Activated naive CD8-positive, alpha-beta T cell treated with anti-CD3 and anti-CD28 coated beads, Interleukin-2, amount 10 ng/mL, durations not matched to agents 7 days and 5 days (primary cell): ENCODE measurements at places on chromosomes 5 and 9. TPM values are rescaled to one million over a fixed set of nuclear protein-coding genes. Genes with fewer than 3 reads are reported as not detected.

- H3K4me1 ChIP-seq = peaks cover 20% of the 10 kb centered on the region
- H3K4me3 ChIP-seq = no peak overlapping the region
- H3K27ac ChIP-seq = no peak overlapping the region
- no peak for DNase-seq
- peaks cover 33% of the 10 kb centered on the region for H3K36me3 ChIP-seq
Measured at GRCh38 chr5:139282197-139282557, 11.4 kb upstream of the MATR3 start.

DNA sequence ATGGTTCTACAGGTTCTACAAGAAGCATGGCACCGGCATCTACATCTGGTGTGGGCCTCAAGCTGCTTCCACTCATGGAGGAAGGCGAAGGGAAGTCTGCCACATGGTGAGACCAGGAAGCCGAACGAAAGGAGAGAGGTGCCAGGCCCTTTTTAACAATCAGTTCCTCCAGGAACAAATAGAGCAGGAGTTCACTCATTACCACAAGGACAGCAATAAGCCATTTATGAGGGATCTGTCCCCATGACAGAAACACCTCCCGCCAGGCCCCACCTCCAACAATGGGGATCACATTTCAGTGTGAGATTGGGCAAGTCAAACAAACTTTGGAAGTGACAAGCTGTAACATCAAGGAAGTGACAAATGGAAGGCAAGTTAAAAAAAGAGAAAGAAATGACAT, 95.5 kb upstream of the PTPN3 start:
- no peaks in the 10 kb centered on the region for H3K4me1 ChIP-seq
- no peaks in the 10 kb centered on the region for H3K36me3 ChIP-seq
- no peak overlapping the region for H3K27ac ChIP-seq
- H3K27me3 ChIP-seq = peaks cover 2% of the 10 kb centered on the region
- DNase-seq = no peak

KCNIP1 gene
- not detected for total RNA-seq

GRCh38 chr9:13513716-13514444, 234.4 kb upstream of the MPDZ start:
- no peak overlapping the region for H3K4me3 ChIP-seq
- no peaks in the 10 kb centered on the region for H3K4me1 ChIP-seq
- H3K36me3 ChIP-seq = no peaks in the 10 kb centered on the region
- no peak for DNase-seq

ARL10 gene
- total RNA-seq = 12.5 TPM

IFNA13 gene
- not detected for total RNA-seq

- H3K27me3 ChIP-seq = peaks cover 12% of the 10 kb centered on the region
- H3K27ac ChIP-seq = no peak overlapping the region
- DNase-seq = no peak
- no peaks in the 10 kb centered on the region for H3K36me3 ChIP-seq
- peaks cover 6% of the 10 kb centered on the region for H3K4me1 ChIP-seq
- no peak overlapping the region for H3K4me3 ChIP-seq
Measured at GRCh38 chr9:68585034-68585761, 44.5 kb upstream of the TMEM252 start.

SH3GL2 gene
- not detected for total RNA-seq

- no peak overlapping the region for H3K27ac ChIP-seq
- no peaks in the 10 kb centered on the region for H3K36me3 ChIP-seq
Measured at GRCh38 chr9:11374926-11375325, 762.1 kb upstream of the PTPRD start.

FCN2 gene
- total RNA-seq = not detected

DNA sequence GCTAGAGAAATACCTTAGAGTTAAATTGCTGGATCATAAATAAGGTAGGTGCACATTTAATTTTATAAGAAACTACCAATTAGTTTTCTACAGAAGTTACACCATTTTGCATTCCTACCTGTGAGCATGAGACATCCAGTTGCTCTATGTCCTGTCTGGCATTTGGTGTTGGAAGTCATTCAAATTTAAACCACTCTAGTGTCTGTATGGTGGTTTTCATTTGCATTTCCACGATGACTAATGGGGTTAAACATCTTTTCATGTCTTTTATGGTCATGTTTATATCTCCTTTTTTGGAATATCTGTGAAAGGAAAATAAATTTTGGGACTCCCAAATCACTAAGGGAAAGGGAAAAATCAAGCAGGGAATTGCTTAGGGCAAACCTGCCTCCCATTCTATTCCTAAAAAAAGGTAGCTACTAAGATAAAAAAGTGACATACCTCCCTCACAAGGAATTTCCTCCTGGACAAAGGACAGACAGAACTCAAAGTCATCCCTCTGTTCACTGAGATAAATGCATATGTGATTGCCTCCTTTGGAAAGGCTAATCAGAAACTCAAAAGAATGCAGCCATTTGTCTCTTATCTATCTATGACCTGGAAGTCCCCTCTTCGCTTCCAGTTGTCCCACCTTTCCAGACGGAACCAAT, 31.6 kb upstream of the ADCY2 start:
- H3K4me1 ChIP-seq = no peaks in the 10 kb centered on the region
- no peak overlapping the region for H3K27ac ChIP-seq
- H3K27me3 ChIP-seq = no peaks in the 10 kb centered on the region

PLAC8L1 gene
- 1.0 TPM for total RNA-seq

GRCh38 chr5:143218517-143219170, 184.8 kb downstream of the NR3C1 start:
- peak overlapping the region; percentile 23 for H3K27ac ChIP-seq
- H3K4me3 ChIP-seq = no peak overlapping the region
- peaks cover 30% of the 10 kb centered on the region for H3K4me1 ChIP-seq
- H3K36me3 ChIP-seq = peaks cover 27% of the 10 kb centered on the region
- H3K27me3 ChIP-seq = no peaks in the 10 kb centered on the region

GFM2 gene
- total RNA-seq = 24.0 TPM

- H3K36me3 ChIP-seq = no peaks in the 10 kb centered on the region
- H3K27ac ChIP-seq = no peak overlapping the region
- no peak for DNase-seq
- no peaks in the 10 kb centered on the region for H3K4me1 ChIP-seq
- H3K27me3 ChIP-seq = no peaks in the 10 kb centered on the region
Measured at GRCh38 chr5:174834081-174834480, 109.7 kb downstream of the MSX2 start.

DNA sequence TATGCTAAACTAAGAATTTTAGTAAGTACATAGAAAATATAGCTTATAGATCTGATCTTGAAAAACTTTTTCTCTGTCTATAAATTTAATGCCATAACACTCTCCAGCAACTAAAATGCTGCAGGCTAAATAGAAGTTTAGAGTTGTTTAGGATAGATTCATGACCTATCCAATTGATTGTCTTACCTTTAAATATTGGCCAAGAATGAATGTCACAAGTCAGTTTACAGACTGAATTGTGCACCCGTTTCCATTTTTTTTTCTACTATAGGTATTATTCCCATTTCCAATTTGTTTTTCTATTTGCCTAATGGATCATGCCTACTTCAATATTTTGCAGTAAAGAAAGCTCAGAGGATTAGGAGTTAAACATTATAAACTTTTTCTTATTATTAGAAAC, 129.5 kb downstream of the MLLT3 start:
- peaks cover 38% of the 10 kb centered on the region for H3K4me1 ChIP-seq
- H3K4me3 ChIP-seq = no peak overlapping the region
- no peaks in the 10 kb centered on the region for H3K27me3 ChIP-seq
- H3K27ac ChIP-seq = no peak overlapping the region
- H3K36me3 ChIP-seq = peaks cover 15% of the 10 kb centered on the region

- H3K27me3 ChIP-seq = peaks cover 12% of the 10 kb centered on the region
- no peaks in the 10 kb centered on the region for H3K36me3 ChIP-seq
- no peak overlapping the region for H3K27ac ChIP-seq
- no peak overlapping the region for H3K4me3 ChIP-seq
- H3K4me1 ChIP-seq = no peaks in the 10 kb centered on the region
- no peak for DNase-seq
Measured at GRCh38 chr5:135641734-135642487, 63.1 kb upstream of the CXCL14 start.

- H3K27me3 ChIP-seq = no peaks in the 10 kb centered on the region
- DNase-seq = no peak
- no peak overlapping the region for H3K4me3 ChIP-seq
- no peaks in the 10 kb centered on the region for H3K36me3 ChIP-seq
- no peaks in the 10 kb centered on the region for H3K4me1 ChIP-seq
Measured at GRCh38 chr5:91885291-91886265, 502.5 kb upstream of the ARRDC3 start.
